ENCODE measurements at places on chromosomes 4 and X. TPM values are rescaled to one million over a fixed set of nuclear protein-coding genes. Genes with fewer than 3 reads are reported as not detected.

The PDS5A gene
- total RNA-seq, result 60.0 TPM

The SPACA5 gene
- total RNA-seq, result not detected

The PABPC4L gene
- total RNA-seq, result 7.6 TPM

DNA sequence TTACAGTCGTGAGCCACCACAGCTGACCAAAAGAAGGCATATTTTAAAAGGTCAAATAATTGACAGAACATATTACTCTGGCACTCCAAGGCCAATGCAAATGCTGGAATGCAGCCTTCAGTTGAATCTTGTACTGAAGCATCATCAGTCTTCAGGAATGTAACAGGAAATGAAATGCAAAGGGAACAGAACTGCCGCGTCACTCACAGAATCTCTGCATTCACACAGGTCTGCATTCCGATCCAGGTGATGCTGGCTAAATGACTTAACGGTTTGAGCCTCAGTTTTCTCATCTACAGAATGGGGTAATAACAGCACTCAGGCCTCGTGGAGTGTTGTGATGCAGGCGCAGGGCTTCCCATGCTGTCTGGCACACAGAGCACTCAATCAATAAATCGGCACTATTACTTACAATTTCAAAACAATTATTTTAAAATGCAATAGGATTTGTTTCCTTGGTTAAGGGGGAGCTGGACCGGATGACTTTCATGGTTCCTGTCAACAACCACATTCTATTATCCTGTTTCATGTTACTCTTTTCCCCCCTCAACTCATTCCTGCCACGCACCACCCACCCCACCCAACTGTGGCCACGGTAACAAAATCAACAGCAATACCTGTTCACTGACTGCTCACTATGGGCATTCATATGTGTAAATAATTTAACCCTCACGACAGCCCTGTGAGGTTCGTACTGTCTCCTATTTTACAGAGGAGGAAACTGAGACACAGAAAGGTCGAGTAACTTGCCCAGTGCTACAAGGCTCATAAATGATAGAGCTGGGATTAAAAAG, 32.4 kb downstream of the IGFBP7 start:
- DNase-seq, result no peak

DNA sequence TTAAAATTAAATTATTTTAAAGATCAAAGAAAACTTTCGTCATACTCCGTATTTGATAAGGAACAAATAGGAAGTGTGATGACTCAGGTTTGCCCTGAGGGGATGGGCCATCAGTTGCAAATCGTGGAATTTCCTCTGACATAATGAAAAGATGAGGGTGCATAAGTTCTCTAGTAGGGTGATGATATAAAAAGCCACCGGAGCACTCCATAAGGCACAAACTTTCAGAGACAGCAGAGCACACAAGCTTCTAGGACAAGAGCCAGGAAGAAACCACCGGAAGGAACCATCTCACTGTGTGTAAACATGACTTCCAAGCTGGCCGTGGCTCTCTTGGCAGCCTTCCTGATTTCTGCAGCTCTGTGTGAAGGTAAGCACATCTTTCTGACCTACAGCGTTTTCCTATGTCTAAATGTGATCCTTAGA, at the start of gene CXCL8:
Gene CXCL8, plus strand, starts transcription at position 217 of the 426 bp plus-strand sequence. Its CDS starts 90 bp downstream, at position 307.
- no peak for DNase-seq

- DNase-seq, result no peak
These were observed 22.1 kb upstream of the SCOC start for GRCh38 chr4:140351093-140352075.

DNA sequence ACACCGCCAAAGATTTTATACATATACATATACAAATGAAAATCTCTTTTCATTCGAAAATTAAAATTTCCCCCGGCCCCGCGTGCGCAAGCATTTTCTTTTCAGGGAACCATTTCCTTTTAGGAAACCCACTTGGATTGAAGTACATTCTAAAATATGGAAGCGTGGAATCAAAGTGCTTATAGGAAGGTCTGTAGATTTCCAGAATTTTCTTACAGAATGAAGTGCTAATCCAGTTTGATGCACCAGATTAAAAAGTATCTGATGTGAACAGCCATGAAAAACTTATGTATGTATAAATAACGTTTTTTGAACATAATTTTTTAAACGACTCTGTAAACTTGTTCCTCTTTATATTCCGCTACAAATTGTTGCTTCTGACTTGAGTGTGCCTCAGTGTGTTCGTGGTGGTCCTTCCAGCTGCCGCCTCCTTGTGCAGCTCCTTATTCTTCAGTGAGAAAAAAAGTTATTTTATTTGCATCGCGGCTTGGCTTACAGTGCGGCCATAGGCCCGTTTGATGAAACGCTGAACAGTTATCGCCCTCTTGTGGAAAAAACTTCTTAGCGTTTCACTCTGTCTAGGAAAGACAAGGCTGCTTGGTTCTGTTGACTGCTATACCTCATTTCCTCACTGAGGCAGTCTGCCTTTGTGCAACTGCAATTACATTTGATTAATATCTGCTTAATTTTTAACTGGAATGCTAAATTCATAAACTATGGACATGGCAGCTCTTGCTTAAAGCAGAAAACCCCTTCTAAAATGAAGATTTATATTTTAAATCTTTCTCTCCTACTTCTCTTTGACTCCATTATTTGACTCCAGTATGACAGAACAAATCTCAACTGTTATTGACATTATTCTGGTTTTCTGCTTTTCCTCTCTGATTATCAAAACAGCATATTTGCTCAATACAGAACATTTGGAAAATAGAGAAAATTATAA, 4.7 kb upstream of the NKX6-1 start:
- no peak for DNase-seq

Measured in omental fat pad (tissue), 4 donors.